ENCODE measurements at places on chromosomes 3 and 15. TPM values are rescaled to one million over a fixed set of nuclear protein-coding genes. Genes with fewer than 3 reads are reported as not detected.

The CKMT1B gene
- 0.32 TPM for total RNA-seq

The GMPPB gene
- 62.8 TPM for total RNA-seq

The GOLGA8G gene
- total RNA-seq, result not detected

The TMEM45A gene
- 0.22 TPM for total RNA-seq

The ITPKA gene
- 2.1 TPM for total RNA-seq

The NR1I2 gene
- total RNA-seq, result not detected

The GORASP1 gene
- total RNA-seq, result 49.0 TPM

The RBM5 gene
- 214 TPM for total RNA-seq

The TMEM212 gene
- total RNA-seq, result not detected

The CEMIP gene
- total RNA-seq, result 0.12 TPM

The ONECUT1 gene
- not detected for total RNA-seq

The SCAANT1 gene
- total RNA-seq, result not detected

The RTP3 gene
- total RNA-seq, result not detected

The GABRR3 gene
- not detected for total RNA-seq

The MAP1A gene
- total RNA-seq, result 15.0 TPM

The CD200R1L gene
- not detected for total RNA-seq

The CCDC14 gene
- total RNA-seq, result 34.2 TPM

The C3orf22 gene
- total RNA-seq, result not detected

The IMPDH2 gene
- 157 TPM for total RNA-seq

The CELSR3 gene
- total RNA-seq, result 7.4 TPM

The TGM4 gene
- total RNA-seq, result not detected

The SLC28A1 gene
- total RNA-seq, result not detected

The GOLGA8A gene
- 336 TPM for total RNA-seq

The STXBP5L gene
- not detected for total RNA-seq

The SNX22 gene
- 0.51 TPM for total RNA-seq

The EHD4 gene
- total RNA-seq, result 36.8 TPM

The SNURF gene
- 11.9 TPM for total RNA-seq

The MESP2 gene
- not detected for total RNA-seq

The KNG1 gene
- total RNA-seq, result not detected

The P2RY13 gene
- total RNA-seq, result not detected

The IQCB1 gene
- 39.1 TPM for total RNA-seq

The PARP15 gene
- total RNA-seq, result 43.5 TPM

The CKMT1A gene
- not detected for total RNA-seq

The STRIT1 gene
- not detected for total RNA-seq

The FGF12 gene
- total RNA-seq, result not detected

The ACAD11 gene
- 17.5 TPM for total RNA-seq

The GHSR gene
- total RNA-seq, result not detected

The ZNF148 gene
- total RNA-seq, result 45.2 TPM

The COLQ gene
- 3.6 TPM for total RNA-seq

The CHRM5 gene
- not detected for total RNA-seq

The SPSB4 gene
- total RNA-seq, result not detected

The LRTM1 gene
- not detected for total RNA-seq

The RGMA gene
- total RNA-seq, result 0.07 TPM

The GOLGA6B gene
- not detected for total RNA-seq

The EPHB3 gene
- total RNA-seq, result 0.10 TPM

The PTPN9 gene
- 41.3 TPM for total RNA-seq

The OSTN gene
- not detected for total RNA-seq

The WHAMM gene
- 13.4 TPM for total RNA-seq

The FOXL2 gene
- total RNA-seq, result not detected

The ZNF501 gene
- 1.2 TPM for total RNA-seq

The NEK11 gene
- 1.9 TPM for total RNA-seq

The TP63 gene
- total RNA-seq, result 1.0 TPM

The TM4SF18 gene
- not detected for total RNA-seq

All from T-helper 1 cell treated with Interleukin-12 subunit alpha and Interleukin-12 subunit beta and Interleukin-4 antibody, amounts not matched to agents 30 ng/mL and 1 ng/mL, for 36 hours (primary cell).